ENCODE measurements at places on chromosomes 7 and 10.

DNA sequence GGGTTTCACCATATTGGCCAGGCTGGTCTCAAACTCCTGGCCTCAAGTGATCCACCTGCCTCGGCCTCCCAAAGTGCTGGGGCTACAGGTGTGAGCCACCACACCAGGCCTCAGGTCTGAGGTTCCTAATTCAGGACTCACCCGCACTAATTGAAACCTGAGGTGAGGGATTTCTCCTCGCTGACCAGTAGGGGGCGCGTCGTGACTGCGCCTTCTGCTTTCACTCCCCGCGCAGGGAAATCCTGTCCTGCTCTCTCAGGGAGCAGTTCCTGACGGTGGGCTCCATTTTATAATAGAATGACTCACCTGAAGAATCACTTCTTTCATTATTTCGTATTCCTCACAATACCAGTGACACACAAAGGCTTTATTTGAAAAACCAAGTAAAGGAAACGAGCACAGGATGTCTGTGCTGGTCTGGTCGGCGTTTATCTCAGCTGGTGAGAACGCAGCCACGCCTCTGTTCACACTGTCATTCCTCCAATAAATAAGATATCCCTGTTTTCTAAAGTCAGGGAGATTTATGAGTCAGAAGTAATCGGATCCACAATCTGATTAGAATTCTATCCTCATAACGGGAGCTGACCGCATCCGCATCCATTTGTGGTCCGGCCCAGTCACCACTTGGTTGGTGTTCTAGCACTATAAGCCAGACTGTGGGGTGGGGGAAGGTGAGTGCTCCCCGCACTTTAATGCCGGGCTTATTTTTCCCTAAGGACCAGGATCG lies 35.4 kb downstream of the BAG3 start:
- peak; percentile 89 for DNase-seq

DNA sequence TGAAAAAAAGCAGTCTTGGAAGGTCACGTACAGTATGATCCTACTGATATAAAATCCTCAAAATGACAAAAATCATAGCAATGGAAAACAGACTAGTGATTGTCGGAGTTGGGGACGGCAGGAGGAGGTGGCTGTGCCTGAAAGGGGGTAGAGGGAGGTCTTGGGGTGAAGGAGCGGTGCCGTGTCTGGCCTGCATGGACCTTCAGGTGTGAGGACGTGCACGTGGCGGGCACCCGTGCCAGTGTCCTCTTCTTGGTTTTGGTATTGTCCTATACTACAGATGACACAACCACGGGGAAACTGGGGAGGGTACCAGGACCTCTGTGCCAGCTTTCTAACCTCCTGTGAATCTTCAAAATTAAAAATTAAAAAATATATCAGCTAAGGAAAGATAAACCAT lies 73.0 kb downstream of the COBL start:
- no peak for DNase-seq

DNA sequence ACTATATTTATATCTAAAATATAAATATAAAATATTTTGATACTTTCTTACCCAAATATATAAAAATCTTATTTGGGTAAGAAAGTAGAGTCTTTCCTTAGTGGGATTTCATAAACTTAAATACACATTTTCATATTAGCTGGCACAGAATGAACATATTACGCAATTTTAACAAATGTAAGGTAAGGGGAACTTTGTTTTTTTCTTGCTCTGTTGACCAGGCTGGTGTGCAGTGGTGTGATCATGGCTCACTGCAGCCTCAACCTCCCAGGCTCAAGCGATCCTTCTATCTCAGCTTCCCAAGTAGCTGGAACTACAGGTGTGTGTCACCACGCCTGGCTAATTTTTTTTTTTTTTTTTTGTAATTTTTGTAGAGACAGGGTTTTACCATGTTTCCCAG lies 18.3 kb downstream of the CYP26A1 start:
- no peak for DNase-seq

DNA sequence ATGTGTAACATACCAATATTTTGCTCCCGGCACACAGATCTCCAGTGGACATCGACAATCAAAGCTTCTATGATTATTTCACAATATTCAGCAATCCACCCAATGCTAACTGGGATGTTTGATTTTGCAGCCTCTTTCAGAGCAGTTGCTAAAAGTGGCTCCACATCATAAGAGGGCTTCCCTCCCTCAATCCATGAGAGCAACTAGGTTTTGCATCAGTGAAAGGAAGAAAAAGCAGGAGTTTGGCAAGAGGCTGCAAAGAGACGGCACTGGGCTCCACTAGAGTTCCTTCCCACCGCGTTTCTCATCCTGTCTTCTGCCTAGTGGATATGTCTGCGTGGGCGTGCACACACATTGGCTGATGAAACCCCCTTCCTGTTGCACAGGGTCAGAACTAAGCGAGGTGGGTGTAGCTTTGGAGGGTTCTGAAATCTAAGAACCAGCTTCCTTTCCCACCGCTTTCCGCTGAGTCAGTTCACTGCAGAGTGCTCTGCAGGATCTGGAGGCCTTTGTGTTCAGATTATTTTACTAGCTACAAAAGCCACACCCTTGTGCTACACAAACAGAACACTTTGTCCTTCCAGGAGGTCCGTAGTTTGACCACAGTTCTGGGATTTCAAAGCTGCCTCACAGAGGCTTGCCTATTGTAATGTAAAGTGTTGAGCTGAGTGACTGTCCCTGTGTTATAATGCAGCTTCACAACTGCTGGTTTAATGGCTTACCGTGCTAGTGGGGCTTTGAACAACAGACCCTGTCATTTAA lies 28.1 kb downstream of the ARL4A start:
- DNase-seq: peak; percentile 8

GRCh38 chr10:45023426-45023825 lies 22.7 kb downstream of the ZNF22 start:
- DNase-seq: no peak

GRCh38 chr7:103856929-103857328 lies 132.5 kb downstream of the RELN start:
- no peak for DNase-seq

- DNase-seq: no peak
Observed at GRCh38 chr7:129607471-129608120, 3.9 kb upstream of the NRF1 start.

GRCh38 chr10:37643187-37643586 lies 214.2 kb downstream of the ZNF248 start:
- no peak for DNase-seq

DNA sequence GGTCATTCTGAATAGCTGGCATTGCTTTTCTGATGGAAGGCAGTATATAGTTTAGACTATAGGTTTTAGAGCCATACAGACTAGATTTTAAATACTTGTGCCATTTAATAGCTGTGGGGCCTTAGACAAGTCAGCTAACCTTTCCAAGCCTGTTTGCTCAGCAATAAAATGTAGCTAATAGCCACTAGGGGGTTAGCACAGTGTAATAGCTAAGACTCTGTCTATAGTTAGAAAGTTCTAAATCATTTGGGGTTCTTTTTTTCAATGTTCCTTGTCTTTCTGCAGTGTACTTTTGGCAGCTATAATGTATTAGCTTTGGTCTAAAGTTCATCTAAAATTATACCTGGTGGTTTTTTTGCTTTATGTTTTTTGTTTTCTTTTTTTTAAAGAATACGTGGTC lies 7.5 kb upstream of the KIFBP start:
- DNase-seq: no peak

- DNase-seq: no peak
Observed at GRCh38 chr7:111855161-111855841, 293.0 kb upstream of the IMMP2L start.

GRCh38 chr7:19816128-19816527 lies 42.7 kb upstream of the TMEM196 start:
- no peak for DNase-seq

DNA sequence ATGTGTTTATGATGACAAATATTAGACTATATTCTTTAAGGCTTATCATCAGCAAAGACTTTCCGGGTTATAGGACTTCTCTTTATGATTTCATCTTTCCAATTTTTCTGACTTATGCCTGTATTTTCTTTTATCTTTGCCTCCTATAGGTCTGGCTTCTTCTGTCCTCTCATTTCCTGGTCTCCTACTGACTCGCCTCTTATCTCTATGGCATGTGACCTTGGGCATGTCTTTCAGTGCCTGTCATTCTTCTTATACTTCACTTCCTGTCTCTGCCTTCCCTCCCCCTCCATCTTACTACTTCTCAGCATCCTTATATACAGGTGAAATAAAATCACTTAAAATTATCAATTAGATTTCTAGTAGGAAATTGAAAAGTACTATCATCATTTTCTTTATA lies 42.2 kb downstream of the PCDH15 start:
- DNase-seq: no peak

DNA sequence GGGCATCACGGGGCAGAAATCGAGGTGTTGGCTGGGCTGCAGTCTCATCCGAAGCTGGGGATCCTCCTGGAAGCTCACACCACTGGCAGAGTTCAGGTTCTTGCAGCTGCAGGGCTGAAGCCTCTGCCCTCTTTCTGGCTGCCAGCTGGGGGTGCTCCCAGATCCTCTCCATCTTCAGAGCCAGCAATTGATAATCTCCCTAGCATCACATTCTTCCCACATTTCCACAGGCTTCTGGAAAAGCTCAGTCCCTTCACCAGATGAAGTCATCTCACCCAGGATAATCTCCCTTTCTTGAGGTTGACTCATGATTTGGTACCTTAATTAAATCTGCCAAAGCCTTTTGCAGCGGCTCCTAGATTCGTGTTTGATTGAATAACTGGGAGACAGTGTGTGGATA lies 55.2 kb downstream of the NRP1 start:
- DNase-seq: no peak
